Stimulated activated CD4-positive, alpha-beta T cell treated with anti-CD3 and anti-CD28 coated beads, Interleukin-1b, Interleukin-23, amount 100 ng/mL, for 1 hour (primary cell): ENCODE measurements at places on chromosomes 5 and 9.

DNA sequence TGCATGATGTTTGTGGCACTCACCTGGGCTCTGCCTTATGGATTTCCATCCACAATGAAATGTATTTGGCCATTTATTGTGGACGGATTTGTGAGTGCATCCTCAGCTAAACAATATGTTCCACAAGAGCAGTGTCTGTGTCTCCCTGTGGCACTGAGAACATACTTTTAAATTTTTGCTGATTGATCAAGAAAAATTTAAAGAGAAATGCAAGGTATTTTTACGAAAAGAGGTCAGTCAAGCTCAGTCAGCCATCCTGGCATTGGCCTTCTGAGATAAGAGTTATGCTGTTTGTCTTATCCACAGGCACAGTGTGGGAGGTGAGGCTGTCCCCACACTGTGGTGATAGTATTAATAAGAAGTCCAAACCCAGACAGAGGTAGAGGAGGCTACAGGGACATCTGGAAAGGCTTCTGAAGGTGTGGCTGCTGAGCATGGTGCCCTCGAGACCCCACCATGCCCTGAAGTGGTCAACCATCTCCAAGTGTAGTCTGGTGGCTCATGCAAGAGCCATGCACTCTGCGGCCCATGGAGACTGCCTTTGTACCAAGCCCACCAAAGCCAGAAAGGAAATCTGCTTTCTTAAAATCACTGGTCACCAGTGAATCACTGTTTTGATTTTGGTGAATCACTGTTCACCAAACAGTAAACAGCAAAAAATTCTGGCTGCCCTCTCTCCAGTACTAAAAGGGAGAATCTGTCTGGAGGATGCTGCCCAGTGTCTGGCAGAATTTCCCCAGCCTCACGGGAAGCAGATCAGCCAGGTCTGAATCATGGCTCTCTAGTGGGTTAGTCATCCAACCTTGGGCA, 28.8 kb downstream of the SPOCK1 start:
- no peak for DNase-seq

DNA sequence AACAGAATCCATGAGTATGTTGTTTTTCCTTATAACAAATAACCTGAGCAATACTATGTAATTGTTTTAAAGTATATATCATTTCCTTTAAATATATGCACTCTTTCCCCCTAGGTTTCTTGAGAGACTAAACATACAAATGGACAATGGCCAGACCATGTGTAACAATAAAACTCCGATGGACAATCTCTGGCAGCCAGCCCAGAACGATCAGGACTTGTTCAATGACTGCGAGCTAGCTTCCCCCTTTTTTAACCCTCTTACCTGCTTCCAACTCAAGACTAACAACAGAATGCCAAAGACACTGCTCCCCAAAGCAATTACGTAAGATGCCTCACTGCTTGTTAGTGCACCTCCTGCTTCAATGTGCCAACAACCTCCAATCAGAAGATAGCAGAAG, 94.9 kb downstream of the HTR4 start:
- no peak for DNase-seq

DNA sequence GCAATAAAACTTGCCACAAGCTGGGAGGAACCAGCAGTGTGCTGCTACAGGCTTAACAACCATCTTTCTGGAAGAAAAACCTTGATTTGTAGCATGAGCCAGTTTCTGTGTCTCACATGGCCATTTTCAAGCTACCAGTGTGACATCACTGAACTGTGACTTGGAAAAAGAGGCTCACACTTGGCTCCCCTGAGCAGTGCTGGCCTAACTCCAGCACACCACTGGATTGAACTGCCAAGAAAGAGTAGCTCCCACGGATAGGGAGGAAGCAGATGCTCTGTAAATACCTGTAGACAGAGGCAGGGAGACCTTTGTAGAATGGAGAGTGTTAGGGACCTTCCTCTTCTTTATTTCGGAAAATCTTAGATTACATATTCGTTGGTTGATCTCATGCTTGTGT, 197.9 kb downstream of the SH3GL2 start:
- DNase-seq: no peak

DNA sequence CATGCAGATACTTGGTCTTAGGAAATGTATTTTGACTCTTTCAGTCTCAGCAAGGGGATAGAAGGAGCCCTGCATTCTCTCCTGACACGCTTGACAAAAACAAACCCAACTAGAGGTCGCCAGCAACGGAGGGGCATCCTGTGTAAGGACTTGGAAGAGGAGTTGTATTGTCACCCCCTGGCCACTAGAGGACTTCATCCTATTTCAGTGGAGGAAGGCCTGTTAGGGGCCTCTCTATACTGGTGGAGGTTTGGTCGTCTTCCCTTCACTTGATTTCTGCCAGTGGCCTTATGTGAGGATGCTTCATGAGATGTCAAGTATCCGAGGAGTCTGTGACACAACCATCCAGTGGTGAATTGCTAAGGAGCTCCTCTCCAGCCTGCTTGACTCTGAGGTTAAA, 122.8 kb upstream of the STC2 start:
- no peak for DNase-seq

GRCh38 chr5:168939156-168939800, 360.1 kb upstream of the PANK3 start:
- no peak for DNase-seq

DNA sequence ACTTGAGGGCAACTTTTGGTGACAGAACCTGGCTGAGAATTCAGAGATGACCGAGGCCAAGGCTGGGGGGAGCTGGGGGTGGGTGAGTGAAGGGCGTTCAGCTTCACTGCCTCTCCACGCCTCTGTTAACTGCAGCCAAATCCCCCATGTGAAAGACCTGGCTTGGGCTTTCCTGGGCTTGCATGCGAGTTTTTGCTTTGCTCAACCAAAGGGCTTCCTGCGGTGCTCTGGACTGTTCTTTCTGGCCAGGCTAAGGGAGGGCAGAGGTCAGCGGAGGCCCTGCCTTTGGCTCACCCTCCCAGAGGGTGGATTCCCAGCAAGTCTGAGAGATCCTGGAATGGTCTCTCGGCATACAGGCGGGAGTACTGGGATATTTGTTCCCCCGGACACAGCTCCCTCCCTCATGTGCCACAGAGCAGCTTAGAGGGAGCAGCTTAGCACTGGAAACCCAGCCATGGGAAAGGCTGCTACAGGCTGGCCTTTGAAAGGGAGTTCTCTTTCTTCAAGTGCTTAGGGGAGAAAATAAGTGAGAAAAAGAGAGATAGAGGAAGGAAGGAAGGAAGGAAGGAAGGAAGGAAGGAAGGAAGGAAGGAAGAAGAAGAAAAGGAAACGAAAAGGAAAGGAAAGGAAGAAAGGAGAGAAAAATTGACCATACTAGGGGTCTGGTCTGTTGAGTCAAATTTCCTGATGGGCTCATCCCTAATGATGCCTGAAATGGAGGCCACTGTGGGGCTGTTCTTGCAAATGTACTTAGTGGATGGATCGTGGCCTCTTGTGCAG, 158.8 kb downstream of the FGF18 start:
- DNase-seq: no peak

- no peak for DNase-seq
Observed at GRCh38 chr9:37859043-37859442, 44.9 kb downstream of the SLC25A51 start.

DNA sequence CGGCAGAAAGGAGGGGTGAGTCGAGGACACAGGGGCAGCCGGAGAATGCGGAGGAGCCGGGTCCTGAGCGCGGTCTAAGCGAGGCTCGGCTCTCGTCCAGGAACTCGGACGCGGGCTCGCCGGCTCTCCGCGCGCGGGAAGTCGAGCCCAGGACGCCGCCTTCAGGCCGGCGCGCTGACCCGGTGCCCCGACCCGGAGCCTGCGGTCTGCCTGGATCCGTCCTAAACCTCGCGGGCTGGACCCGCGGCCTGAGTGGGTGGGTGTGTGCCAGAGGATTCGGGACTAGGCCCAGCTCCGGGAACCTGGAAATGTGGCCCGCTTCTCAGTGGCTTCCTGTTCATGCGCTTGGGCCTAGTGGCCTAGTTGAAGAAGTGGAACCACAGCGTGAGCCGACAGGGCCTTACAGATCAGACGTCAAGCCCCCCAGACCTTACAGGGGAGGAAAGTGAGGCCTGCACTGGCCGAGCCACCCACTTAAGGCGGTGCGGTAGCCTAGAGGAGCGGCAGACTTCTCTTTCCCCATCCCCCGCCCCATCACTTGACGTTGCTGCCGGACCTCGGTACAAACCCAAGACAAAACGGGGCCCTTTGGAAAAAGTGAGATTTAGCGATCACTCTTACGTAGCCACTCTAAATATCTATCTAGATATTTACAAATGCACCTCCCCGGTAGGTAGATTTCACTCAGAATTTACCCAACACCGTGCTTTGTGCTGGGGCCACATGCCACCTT, 1.2 kb downstream of the CDKN2B-AS1 start:
- no peak for DNase-seq

DNA sequence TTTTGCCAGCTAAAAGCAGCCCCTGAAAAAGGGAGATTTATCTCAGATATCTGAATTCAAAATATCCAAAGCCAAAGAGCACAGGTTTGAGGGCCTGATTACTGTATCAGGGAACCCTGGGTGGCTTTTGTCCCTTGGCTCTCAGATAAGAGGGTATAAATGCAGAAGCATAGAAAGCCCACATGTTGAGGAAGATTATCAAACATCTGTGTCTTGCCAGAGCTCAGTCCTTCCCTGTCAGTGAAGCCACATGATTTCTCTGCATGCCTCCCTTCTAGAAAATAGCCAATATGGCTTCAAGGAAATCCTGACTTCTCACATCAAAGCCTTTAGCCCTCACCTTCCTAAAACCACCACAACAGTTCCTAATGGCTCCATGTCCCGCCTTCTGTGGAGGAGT, 408.0 kb upstream of the DMAC1 start:
- no peak for DNase-seq

GRCh38 chr9:8732367-8733075, 932.9 kb upstream of the DMAC1 start:
- no peak for DNase-seq

GRCh38 chr9:92138157-92138959, 23.1 kb upstream of the SPTLC1 start:
- DNase-seq: peak; percentile 40

GRCh38 chr9:84670138-84671041, 861 bp downstream of the NTRK2 start:
- DNase-seq: no peak

DNA sequence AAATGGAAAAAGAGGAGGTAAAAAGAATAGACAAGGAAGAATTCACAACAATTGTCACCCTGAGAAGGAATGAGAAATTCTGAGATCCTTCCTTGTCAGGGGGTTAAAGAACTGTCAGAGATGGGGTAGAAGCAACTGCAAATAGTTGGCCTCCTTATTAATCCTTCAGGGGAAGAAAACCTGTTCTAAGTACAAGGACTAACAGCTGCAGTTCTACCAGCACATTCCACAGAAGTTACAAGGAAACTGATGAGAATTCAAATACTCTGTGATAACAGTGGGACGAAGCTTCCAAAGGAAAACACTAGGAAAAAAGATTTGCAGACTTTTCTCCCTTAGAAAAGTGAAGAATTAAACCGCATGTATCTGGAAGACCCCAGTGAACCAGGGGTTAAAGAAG, 93.7 kb downstream of the OR2K2 start:
- no peak for DNase-seq

GRCh38 chr5:139410993-139411828, 7.3 kb upstream of the SPATA24 start:
- DNase-seq: no peak

DNA sequence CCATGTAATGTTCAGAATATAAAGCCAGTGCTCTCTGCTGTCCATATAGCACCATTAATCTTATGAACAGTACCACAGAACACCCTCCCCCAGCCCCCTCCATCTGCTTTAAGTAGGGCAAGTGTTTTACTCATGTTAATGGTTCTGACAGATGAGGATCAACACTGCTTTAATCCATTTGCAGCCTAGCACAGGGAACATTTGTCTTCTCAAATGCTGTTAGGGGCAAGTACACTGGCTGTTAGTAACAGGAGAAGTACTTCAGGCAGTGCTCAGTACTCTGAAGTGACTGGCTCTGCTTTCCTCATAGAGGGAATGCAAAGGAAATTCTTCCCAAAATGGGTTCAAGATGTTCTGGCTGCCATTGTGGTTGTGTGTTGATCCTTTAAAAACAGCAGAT, 202.6 kb downstream of the DCP2 start:
- DNase-seq: no peak

GRCh38 chr5:79346420-79346824, 110.5 kb downstream of the JMY start:
- no peak for DNase-seq

DNA sequence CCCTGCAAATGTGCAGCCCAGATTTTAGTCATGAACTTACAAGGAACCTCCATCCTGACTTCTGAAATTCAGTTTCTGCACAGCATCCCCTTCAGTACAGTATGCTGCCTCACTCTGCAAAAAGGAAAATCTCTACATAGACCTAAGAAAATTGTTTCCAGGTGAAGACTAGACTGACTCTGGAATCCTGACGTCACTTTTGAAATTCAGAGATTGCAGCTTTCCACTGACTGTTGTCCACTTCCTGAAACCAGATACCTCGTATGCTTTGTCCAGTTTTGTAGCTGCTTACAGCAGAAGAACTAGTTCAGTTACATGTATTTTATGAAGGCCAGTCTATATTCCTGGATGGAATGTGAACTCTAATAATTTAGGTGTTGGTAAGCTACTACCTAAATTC, 629.3 kb upstream of the ST8SIA4 start:
- no peak for DNase-seq

DNA sequence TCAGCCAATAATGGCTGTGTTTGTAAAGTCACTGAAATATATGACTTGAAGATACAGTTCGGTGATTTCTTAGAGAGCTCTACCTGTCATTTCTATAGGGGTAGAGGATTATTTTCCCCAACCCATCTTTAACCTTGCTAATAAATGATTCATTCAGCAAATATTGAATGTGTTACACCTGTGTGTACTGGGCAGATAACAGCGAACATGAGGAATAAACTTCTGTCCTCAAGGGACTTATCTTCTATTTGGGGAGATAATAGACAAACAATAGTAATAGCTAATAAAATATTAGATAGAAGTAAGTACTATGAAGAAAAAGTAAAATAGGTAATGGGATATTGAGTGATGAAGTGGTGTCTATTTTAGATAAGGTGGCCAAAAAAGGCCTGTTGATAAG, 9.3 kb downstream of the TTC23L start:
- DNase-seq: no peak

GRCh38 chr9:86353655-86354010, 577 bp downstream of the TUT7 start:
- no peak for DNase-seq

GRCh38 chr5:107450531-107450930, 220.2 kb downstream of the EFNA5 start:
- no peak for DNase-seq

DNA sequence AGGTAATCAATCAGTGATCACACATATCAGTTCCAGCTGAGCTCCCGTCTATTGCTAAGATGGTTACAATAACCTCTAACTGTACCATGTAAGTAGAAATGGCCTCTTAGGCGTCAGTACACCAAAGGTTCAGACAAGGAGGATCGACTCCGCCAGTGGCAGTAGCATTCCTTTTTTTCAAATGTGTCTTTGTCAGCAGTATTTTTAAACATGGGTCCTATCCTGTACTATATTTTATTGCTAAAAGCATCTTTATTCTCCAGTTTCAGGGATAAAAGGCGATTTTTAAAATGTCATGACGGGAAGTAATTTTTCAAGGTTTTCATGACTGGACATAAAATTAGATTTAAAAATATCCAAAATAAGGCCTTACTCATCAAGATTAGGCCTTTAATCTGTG, 64.8 kb upstream of the TBCA start:
- no peak for DNase-seq
